ENCODE measurements at places on chromosomes 2 and 18.

GRCh38 chr18:35810520-35810919, 162.0 kb upstream of the RMP24 start:
- no peak for DNase-seq

- no peak for DNase-seq
Measured at GRCh38 chr2:128773641-128774319, 455.1 kb upstream of the HS6ST1 start.

DNA sequence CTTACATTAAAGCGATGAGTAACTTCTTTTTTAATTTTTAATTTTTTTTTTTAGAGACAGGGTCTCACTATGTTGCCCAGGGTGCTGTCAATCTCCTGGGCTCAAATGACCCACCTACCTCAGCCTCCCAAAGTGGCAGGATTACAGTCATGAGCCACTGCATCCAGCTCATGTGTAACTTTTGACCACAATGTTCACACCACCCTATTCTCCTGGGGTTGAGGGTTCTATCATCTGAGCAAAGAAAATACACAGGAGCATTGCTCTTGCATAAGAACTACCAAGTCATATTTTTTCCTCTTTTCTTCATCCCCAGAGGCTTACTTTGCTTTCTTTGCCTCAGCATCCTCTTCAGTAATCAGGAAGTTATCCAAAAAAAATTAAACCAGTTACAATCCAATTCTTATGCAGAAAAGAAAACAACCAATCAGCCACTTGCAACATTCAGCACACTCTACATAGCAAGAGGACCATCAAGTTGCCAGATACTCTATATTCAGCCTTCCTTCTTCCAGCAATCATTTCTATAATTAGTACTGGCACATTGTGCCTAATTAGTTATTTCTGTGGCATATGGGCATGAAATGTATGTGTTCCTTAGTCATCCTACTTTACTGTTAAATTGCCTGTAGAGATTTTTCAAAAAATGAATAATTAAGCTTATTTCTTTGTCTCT, 345.6 kb downstream of the AKAIN1 start:
- no peak for DNase-seq

DNA sequence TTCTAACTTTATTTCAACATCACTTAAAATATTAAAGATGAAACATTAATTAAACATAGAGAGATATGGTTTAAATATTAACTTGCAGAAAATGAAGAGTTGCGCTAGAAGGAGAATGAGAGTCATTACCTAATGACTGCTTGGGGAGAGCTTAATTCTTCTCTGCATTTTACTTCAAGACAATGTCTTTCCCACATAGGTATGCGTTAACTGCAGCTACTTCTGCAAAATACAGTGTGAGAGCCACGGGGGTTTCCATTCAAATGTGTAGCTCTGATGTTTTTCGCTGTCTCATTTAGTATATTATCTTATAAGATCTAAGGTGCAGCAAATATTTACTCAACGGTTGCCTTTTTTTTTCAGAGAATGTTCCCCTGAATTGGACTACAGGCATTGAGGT, 126.7 kb downstream of the TMX3 start:
- DNase-seq: no peak

GRCh38 chr18:42052122-42052708, 97.2 kb downstream of the PIK3C3 start:
- DNase-seq: no peak

DNA sequence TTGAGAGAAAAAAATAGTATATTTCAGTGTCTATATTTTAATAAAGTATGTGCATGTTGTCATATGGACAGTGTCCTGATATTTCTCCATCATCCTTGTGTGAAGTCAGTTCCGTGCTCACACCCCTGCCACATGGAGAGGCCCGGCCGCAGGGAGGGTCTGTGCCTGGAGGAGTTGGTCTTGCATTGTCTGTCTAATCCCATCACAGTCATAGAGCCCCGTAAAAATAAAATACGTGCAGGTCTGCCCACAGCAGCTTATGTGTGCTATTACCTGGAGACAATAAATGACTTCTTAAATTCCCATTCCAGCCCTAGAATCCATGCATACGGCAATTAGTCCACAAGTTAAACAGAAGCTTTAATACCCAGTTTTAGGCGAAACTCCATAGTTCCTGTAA, 20.1 kb downstream of the MAPRE2 start:
- no peak for DNase-seq

GRCh38 chr18:45102126-45102525, 421.4 kb downstream of the SETBP1 start:
- no peak for DNase-seq

- no peak for DNase-seq
Measured at GRCh38 chr2:98026927-98027522, 31.3 kb upstream of the TMEM131 start.

- peak; percentile 49 for DNase-seq
Measured at GRCh38 chr18:63339920-63340484, 20.4 kb upstream of the BCL2 start.

DNA sequence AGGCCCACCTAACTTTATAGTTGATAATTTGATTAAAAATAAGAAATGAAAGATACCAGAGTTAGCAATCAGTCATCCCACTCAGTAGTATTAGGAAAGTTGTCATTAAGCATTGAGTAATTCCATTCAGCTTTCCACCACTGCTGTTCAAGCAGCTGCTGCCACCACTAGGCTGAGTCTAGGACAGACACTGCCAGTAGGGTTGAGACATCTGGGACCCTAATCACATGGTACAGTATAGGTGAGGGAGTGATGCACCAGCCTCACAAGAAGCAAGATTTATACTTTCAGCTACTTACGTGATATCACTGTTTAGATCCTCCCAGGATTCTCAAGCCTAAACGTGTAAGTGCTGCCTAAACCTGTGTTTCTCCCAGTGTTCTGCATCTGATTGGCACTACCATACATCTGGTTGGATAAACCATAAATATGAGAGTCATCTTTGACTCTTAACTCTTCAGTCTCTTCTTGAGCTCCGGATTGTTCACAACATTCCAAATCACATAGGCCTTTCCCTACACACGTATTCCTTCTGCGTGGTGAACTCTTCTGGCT, 3.2 kb downstream of the UBXN4 start:
- DNase-seq: peak; percentile 61

DNA sequence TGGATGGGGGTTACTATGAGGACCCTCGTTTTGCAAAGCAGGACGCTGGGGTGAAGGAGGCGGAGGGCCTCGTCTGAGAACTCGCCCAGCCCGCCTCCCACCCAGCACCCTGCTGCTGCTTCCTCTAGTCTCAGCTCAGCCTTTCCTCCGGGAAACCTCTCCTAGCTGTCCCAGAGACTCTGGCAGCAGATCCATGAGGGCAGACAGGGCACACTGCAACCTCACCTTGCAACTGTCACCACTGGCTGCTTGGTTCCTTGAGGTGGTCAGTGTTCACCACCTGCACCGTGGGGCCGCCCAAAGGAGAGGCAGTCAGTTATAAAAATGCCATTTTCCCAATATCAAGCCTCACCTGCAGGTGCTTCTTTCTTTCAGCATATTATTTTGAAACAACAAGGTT, 45.6 kb downstream of the PARD6G start:
- no peak for DNase-seq

- no peak for DNase-seq
Measured at GRCh38 chr2:241641631-241642030, 4.1 kb downstream of the ATG4B start.

DNA sequence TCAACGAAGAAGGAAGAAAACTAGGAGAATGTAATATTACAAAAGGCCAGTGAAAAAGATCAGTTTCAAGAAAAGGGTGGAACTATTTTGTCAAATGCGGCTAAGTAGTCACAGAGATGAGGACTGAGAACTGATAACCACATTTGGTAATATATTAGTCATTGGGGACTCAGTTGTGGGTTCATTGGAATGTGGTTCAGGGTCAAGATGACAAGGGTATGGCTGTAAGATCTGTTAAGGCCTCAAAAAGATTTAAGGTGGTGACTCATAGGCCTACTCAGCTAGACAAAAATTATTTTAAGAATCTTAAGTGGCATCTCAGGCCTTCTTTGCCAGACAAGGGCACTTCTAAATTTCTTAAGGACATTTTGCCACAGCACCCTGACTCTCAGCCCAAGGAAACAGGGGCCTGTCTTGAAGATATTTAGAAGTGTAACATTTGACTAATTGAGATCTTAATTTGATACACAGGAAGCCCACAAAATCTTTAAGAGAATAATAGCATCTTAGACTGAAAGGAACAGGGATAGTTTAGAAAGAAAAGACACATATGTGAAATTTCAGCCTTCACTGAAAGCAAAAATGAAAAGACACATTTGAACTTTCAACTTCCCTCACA, 81.3 kb downstream of the STRADB start:
- DNase-seq: peak; percentile 91

GRCh38 chr2:189393440-189394111, 47.7 kb upstream of the WDR75 start:
- DNase-seq: no peak

- DNase-seq: no peak
Measured at GRCh38 chr2:16624436-16624780, 41.2 kb downstream of the CYRIA start.

- peak; percentile 23 for DNase-seq
Measured at GRCh38 chr2:69694894-69695849, 46.8 kb upstream of the ANXA4 start.

DNA sequence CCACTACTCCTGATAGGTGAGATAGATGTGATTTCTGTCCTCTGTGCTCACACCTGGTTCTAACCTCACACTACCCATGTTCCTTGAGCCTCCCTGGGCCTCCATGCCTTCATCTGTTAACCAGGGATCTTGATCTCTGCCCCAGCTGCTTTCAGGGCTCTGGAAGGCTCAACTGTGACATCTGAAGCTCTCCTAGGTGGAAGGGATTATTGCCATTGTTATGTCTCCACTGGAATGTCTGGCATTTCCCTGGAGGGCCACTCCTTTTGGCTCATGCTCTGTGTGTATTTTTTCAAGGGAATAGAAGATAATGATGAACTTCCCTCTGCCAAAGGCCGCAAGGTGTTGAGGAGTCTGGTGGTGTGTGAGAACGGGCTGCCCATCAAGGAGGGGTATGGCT, 41.2 kb downstream of the PCARE start:
- DNase-seq: no peak

DNA sequence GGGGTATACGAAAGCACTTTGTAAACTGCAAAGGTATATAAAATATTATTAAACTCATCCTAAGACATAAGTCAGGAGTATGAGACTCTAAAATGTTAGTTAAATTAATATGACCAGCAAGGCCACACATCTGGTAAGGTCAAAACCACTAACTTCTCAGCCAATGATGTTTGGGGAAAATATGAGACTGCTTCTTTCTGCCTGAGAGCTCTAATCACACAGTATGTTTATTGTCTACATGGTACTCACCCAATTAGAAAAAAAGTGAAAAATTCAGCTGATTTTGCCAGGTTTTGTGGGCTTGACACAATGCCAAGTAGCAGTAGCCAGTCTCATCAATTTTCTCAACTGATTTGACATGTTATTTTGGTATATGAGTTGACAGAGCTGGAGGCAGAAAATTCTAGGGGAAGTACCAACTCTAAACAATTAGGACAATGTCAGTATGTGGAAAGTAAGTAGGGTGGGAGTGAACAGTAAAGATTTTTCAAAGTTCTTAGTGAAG, 87.3 kb downstream of the ALK start:
- DNase-seq: no peak

DNA sequence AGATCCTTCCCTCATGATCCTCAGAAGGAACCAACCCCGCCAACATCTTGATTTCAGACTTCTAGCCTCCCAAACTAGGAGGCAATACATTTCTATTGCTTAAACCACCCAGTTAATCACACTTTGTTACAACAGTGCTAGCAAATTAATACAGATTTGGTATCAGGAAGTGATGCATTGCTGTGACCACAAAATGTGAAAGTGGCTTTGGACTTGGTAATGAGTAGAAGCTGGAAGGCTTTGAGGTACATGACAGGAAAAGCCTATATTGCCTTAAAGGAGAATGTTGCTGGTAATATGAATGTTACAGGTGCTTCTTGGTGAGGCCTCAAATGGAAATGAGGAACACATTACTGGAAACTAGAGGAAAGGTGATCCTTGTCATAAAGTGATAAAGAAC, 260.3 kb downstream of the SATB2 start:
- peak; percentile 18 for DNase-seq

- DNase-seq: peak; percentile 60
Measured at GRCh38 chr2:197212344-197213262, 98.0 kb downstream of the ANKRD44 start.

DNA sequence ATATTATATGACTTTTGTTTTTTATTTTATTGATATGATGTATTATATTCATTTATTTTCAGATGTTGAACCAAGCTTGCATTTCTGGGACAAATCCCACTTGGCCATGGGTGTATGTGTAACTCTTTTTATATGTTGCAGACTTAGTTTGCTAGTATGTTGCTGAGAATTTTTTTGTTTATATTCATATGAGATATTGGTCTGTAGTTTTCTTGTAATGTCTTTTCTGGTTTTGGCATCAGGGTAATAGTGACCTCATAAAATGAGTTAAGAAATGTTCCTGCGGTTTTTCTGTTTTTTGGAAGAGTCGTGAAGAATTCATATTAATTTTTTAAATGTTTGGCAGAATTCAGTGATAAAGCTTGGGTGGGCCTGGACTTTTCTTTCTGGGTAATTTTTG, 88.7 kb downstream of the ASB1 start:
- DNase-seq: no peak

DNA sequence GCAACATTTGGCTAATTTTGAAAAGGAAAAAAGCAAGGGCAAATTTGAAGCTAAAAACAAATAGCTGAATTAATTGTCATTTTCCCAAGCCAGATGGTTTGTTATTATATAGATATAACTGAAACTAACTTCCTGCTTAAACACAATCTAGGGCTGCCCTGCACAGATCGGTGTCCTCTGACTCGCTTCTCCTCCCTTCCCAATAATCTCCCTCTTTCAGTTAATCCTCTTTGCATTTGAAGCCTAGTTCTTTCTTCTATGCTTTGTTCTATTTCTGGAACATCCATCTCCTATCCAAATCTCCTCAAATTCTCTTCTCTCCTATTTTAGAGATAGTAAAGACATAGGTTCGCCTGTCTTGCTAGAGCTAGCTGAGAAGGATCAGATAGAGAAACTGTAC, 328.1 kb downstream of the SLC8A1 start:
- no peak for DNase-seq

- peak; percentile 37 for DNase-seq
Measured at GRCh38 chr2:44100351-44100750, 68.3 kb upstream of the PPM1B start.

DNA sequence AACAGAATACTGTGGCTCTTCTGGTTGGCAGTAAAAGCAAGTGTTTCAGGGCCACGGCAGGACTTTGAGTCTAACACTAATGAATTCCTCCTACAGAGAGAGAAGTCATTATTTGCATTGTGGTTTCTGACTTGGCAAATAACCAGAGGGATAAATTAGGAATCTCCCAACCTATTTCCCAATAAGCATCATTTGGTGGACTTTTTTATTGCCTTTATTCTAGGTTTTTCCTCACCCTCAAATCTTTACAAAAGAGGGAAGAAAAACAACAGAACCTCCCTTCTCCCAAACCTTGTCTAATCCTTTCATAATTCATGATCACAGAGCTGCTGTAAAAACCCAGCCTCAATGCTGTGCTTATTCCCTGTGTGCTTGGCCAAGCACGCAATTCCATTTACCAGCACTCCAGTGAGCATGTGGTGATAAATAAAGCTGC, 179.7 kb downstream of the AGPS start:
- no peak for DNase-seq

All from activated CD4-positive, alpha-beta T cell treated with anti-CD3 and anti-CD28 coated beads, Interleukin-10, Interleukin-2, amounts not matched to agents 100 ng/mL and 50 ng/mL, durations not matched to agents 16 hours and 8 hours (primary cell).